ENCODE measurements at places on chromosomes 1 and 21.

DNA sequence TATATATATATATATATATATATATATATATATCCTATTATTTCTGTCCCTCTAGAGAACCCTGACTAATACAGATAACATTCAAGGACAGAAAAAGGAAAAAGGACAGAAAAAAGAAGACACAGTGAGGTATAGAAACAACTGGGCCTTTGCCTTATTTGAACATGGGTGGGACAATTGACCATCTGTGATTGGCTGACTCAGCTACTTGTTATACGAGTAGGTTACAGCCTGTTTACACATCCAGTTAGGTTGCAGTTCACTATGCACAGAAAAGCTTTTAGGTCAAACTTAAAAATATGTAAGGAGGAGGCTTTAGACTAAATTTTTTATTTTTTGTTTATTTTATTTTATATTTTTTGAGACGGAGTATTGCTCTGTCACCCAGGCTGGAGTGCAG lies 39.8 kb upstream of the RGS8 start:
- DNase-seq = no peak

GRCh38 chr1:29653886-29654450 lies 417.6 kb downstream of the PTPRU start:
- DNase-seq = no peak

GRCh38 chr1:206778031-206778430 lies 5.7 kb upstream of the IL10 start:
- no peak for DNase-seq

- no peak for DNase-seq
Measured at GRCh38 chr1:225766967-225767633, 10.5 kb upstream of the SRP9 start.

DNA sequence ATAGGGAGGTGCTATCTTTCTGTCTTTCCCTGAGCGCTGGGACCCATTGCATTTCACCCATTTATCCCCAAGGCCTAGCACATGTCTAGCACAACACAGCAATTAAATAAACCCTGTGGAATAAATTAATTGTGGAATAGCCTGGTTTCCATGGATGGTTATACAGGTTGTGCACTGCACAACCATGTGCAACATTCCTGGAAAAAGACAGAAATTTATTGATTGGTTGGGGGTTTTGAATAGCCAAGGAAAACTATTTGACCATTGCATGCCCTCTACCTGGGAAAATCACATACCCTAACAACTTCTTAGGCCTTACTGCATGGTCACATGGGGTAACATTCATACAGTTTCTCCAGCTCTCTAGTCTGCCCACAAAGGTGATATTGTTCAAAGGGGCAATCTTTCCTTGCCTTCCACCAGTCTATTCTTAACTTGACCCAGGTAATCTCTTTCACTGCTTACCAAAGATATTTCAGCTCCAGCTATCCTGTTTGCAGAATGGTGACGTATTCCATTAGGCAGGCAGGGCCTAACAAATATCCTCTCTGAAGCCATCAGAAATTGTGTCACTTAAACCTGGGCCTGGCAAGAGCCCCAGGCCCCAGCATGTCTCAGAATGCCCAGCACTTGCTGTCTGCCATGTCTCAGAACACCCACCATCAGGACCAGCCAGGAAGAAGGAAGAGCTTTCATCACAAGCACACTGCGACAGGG lies 157.9 kb upstream of the RAB4A start:
- DNase-seq = no peak

DNA sequence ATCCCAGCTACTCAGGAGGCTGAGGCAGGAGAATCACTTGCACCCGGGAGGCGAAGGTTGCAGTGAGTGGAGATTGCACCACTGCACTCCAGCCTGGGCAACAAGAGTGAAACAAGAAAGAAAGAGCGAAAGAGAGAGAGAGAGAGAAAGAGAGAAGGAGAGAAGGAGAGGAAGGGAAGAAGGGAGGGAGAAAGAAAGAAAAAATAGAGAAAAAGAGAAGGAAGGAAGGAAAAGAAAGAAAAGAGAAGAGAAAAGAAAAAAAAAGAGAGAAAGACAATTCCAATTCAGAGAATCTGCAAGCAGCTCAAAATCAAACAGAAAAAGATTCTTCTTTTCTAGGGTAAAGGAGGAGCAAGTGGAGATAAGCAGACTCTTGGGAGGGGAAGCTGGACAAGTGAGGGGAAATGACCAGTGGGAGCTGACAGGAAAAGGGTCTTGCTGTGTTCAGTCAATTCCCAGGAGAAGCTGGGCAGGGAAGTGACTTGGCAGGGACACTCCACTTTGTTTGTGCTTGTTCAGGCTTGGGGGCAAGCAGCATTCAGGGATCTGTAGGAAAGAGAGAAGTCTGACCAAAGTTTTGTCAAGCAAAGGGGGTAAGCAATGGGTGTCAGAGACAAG lies 3.6 kb upstream of the CAPN2 start:
- no peak for DNase-seq

Measured in stimulated activated CD8-positive, alpha-beta memory T cell treated with anti-CD3 and anti-CD28 coated beads, Interleukin-4, amount 100 ng/mL, for 24 hours (primary cell).